NCI-H1694 treated with DMSO at 0.1 percent for 48 hours (cell line): ENCODE measurements at places on chromosomes 3 and 15.

DNA sequence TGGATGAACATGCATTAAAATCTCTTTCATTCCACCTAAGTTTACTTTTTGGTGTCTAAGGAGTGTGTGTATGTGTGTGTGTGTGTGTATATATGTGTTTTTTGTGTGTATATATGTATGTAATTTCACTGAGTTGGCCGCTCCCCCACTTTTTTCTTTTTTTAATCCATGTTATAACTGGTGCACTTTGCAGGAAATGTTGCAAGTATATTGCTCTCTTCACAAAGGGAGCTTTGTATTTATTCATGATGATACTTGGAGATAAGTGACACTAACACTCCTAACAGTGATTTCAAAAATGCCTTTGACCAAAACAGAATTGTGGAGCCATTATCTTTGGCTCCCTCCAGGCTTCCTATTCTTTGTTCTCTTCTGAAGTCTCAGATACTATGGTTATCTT is 95.8 kb downstream of the FNDC3B start:
- DNase-seq: no peak

DNA sequence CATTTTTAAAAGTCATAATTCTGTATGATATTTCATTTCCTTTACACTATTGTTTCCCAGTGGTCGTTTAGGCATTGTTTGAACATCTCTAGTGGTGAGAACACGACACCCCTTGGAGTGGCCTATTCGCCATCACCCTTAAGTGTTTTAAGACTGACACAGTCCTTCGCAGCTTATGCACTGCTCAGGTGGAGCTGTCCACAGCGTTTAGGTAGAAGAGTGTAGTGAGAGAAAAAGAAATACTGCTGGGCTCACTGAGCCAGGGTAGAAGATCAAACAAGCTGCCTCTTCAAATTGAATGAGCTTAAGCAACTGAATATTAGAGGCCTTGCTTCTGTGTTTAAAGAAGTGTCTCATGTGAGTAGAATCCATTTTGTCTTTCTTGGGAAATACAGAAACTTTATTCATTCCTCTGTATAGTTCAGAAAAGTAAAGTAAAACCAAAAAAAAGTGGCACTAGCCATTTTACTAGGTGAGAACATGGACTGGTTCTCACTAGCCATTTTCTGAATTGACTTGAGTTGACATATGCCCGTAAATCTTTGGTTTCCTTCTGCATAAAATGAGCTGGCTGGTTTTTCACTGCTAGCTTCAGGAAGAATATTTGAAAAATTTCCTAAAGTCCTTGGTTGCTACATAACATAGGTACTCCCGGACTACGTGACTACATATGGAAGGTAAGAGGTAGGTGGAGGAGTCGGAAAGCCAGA is 155.9 kb downstream of the P3H2 start:
- no peak for DNase-seq

DNA sequence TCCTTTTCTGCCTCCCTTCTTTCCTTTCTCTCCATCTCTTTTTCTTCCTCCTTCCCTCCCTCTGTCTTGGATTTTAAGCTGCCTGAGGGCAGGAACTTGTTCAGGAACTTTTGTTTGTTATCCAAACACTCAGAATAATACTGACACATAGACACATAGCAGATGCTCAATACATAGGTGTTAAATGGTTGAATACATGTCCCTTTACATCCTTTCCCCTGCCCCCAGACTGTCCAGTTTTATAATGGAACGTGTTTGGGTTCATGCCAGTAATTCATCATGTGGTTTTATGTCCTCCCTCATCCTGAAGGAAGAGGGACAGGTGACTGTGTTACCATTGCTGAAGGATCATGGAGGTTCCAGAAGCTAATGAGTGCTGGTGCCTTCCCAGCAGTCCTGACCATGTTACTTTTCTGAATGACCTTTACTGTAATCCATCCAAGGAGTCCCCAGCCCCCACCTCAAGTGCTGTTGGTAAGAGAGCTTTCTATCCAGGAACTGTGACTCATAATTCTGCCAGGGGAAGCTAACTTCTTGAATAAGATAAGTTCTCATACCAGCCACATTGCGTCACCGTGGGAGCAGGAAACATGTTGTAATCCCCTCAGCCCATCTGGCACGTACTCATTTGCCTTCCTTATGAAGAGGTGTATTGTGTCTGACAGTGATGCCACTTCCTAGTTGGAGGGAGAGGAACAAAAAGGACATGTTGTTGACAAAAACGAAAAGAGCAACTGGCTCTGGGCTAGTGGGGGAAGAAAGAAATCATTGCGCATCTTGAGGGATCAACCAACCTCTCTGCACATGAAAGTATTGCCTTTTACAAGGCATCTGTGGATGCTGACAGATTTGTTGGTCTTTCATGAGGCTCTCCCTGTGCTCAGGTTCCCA is 52.4 kb downstream of the IL1RAP start:
- DNase-seq: peak; percentile 14

DNA sequence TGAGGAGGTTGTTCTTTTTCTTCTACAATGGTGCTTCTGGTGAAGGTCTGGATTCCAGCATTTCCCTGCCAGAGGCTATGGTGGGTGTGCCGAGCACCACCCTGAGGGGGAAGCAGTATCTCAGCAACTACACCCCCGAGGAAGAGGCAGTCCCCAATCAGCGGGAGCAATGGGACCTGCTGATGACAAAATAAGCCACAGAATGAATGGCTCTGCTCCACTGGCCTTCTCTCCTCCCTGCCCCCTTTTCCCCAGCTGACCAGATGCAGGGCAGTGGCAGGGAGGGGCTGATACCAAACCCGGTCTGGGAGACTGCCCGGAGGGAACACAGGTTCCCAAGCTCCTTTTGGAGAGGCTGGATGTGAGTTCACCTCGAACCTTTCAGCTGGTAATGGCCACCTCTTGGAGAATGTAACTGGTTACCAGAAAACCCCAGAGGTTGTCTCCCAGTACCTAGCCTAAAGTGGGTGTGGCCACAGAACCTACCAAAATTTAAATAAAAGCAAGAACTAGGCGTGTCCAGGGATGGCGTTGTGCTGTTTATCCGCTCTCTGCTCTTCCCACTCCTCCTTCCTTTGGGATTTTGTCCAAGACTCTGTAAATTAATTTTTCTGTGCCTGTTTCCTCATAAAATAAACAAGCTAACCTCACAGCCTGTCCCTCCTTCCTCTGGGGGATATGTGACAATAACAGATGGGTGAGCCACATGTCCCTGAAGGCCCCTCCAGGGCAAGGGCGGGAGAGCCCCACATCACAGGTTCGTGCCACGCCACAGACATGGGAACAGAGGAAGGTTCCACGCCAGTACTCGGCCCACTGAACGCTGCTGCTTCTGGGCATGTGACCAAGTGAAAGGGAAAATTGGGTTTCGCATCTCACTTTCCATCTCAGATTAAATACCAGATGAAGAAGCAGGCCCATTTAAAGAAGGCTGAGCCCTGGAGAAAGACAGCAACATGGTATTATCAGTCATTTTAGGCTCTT is 35.1 kb upstream of the SPTBN5 start:
- DNase-seq: peak; percentile 67

DNA sequence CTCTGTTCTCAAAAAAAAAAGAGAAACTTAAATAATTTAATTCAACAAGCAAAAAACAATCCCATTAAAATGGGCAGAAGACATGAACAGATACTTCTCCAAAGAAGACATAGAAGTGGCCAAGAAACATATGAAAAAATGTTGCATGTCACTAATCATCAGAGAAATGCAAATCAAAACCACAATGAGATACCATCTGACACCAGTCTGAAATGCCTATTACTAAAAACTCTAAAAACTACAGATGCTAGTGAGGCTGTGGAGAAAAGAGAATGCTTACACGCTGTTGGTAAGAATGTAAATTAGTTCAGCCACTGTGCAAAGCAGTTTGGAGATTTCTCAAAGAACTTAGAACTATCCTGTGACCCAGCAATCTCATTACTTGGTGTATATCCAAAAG is 382.9 kb downstream of the OTOL1 start:
- no peak for DNase-seq

DNA sequence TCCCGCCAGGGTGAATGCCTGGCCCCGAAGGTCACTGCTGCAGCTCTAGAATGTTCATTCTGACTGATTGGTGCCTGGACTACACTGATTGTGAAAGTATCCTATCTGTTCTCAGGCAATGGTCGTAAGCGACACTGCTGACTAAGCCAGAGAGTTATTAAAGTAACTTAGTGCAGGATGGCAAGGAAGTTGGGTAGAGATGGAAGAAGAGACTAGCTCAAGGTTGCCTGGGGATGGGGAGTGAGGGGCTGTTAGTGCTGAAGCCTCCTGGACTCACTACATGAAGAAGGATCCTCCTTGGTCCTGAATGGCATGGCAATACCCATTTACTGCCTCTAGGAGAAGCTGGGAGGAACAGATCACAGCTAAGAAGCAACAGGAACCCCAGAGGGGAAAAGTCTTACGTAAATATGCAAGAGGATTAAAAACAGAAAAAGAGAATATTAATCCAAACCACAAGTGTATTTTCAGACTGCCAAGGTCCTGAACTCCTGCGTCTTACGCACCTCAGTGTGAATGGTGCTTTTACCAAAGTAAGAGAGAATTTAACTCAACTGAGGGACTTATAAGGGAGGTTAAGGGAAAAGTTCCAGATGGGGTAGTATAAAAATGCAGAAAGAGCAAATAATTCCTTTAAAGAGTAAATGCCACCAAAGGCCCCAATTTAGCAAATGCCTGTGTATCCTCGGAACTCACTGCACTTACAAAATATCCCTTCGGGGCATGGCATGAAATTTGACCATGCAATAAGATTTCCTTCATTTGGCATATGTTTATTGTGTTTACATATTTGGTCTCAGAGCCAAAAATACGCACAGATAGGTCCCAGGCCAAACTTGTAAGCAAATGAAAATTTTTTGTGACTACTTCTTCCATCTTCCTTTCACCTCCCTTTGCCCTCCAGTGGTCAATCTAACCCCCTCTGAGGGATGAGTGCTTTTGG is 64.0 kb upstream of the DGKG start:
- no peak for DNase-seq

GRCh38 chr3:141360888-141361598 is 7.3 kb upstream of the ZBTB38 start:
- peak; percentile 45 for DNase-seq

DNA sequence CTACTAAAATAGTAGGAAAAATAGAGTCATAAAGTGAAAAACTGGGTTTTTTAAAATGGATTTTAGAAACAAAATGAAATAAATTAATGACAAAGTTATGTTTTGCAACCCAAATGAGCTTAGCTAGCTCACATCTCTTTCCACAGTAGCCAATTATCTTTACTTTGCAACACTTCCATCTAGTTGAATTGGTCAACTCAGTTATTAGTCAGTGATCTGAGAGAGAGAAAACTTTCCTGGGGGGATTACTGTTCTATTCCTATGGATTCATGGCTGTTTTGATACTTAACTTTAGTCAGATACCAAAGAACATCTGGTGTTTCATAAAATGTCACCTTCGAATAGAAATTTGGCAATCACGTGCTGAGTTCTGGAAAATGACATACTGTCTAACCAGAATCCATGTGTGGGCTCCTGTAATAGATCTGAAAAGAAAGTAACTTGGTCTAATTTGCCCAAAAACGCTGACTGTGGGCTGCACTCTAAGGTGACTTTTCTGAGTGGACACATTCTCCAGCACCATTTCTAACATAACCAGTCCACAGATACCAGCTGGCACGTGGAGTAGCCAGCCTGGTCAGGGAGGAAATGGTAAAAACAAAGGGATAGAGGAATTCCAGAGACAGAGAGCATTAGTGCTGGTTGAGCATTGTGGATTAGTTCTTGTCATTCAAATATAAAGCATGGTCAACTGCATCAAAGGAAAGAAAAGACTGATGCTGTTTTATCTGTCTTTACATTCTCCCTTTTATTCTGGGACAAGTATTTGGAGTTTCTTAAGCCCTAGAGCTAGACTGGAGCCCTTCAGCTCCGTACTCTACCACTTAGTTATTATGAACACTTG is 45.2 kb upstream of the CCDC80 start:
- no peak for DNase-seq

GRCh38 chr15:54850101-54850500 is 346.6 kb downstream of the RSL24D1 start:
- DNase-seq: no peak

- DNase-seq: no peak
Measured at GRCh38 chr3:707041-707440, 385.8 kb upstream of the CNTN6 start.

GRCh38 chr3:43286841-43287499 is 630 bp downstream of the SNRK start:
- DNase-seq: no peak

GRCh38 chr3:182165234-182165633 is 453.5 kb downstream of the SOX2 start:
- no peak for DNase-seq

DNA sequence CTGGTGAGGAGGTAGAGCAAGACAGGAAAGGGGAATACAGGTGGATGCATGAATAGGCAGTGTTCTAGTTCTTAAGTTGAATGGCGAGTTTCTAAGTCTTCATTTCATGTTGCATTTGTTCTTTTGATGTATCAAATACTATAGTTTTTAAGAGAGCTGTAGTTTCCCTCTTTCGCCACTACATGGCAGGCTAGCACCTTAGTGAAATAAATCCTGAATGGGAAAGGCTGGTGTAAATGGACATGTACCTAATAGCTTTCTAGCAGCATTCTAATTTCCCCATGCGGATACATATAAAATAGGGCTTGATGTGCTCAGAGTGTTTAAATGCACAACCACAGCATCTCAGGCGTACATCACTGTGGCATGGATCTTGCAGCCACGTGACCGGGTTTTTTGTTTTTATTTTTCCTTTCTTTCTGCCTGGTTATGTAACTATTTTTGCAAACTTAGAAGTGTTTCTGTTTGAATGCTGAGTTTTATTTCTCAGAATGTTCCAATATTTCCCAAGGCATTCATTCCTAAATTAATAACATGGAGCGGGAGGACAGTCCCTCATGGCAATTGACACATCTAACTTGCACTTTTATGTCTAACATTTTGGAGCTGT is 23.5 kb upstream of the CLN6 start:
- peak; percentile 85 for DNase-seq

- DNase-seq: no peak
Measured at GRCh38 chr3:130933801-130934345, 40.0 kb downstream of the ATP2C1 start.

GRCh38 chr3:180421721-180422120 is 180.2 kb upstream of the TTC14 start:
- DNase-seq: no peak

DNA sequence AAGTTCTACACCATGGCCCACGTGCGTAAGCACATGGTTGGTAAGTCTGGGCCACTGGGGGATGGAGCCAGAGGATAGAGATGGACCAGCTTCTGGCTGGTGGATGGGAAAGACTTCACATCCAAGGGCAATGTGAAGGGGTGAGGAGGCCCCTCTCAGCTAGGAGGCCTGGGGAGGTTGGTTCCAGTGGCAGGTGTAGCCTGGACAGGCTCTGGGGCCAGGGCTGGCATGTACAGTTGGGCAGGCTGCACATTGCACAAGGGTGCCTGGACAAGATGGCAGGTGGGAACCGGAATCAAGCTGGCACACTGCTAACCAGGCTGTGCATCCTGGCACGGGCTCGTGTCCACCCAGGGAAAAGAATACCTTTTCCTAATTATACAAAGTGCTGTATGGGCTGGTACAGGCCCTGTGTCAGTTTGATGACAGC is 8.1 kb downstream of the ZBTB47 start:
- no peak for DNase-seq

GRCh38 chr3:176951144-176951543 is 246.1 kb downstream of the TBL1XR1 start:
- no peak for DNase-seq
